ENCODE measurements at places on chromosomes 7 and 10.

GRCh38 chr10:10796061-10796773 is 221.5 kb upstream of the CELF2 start:
- DNase-seq = no peak

DNA sequence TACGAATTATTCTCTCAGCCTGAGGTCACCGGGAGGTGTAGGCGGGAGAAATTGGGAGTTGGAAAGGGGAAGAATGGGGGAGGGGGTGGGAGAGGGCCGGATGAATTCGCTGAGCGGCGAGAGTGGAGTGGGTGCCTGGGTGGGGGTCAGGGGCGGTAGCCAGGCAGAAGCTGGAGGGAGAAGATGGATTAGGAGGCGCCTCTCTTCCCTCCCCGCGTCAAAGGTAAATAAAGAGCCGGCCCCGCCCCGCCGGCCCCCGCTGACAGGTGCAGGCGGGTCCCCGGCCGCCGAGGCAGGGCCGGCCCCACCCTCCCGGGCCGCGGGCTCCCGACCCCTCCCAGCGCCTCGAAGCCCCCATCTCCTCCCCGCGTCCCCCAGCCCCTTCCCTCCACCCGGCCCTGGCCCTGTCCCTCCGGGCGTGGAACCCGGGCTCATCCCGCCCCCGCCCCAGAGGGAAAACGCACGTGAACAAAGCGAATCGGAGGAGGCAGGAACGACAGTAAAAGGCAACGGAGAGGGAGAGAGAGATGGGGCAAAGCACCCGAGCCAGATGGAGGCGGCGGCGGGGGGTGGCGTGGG is 872 bp downstream of the FAM131B start:
- DNase-seq = no peak

GRCh38 chr10:57964351-57964750 is 303.3 kb downstream of the IPMK start:
- DNase-seq = no peak

DNA sequence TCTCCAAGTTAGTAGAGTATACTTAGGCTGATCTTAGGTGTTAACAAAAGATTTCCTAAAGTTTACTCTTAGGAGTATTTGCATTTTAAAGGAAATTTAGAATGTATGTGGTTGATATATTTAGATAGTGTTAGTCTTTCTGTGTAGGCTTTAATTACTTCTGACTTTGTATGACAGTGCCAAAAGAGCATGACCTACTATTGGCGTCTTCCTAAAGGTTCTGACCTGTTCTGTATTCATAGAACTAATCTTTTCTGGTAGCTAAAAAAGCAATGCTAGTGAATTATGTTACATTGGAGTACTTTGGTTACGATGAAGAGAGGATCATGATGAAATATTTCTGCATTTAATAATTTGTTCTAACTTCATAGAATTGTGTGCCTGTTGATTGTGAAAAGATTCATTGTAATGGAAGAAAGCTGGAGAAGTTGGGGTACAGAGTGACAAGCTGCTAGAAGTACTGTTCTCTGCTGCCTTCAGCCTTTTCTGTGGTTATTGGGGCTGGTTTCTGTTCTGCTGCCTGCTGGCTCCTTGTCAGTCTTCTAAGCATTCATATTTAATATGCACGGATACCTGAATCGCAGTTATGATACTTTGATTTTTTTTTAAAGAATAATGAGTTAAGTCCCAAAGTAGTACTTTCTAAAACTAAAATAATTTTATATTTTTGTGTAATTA is 13.2 kb downstream of the WAC start:
- DNase-seq = no peak

DNA sequence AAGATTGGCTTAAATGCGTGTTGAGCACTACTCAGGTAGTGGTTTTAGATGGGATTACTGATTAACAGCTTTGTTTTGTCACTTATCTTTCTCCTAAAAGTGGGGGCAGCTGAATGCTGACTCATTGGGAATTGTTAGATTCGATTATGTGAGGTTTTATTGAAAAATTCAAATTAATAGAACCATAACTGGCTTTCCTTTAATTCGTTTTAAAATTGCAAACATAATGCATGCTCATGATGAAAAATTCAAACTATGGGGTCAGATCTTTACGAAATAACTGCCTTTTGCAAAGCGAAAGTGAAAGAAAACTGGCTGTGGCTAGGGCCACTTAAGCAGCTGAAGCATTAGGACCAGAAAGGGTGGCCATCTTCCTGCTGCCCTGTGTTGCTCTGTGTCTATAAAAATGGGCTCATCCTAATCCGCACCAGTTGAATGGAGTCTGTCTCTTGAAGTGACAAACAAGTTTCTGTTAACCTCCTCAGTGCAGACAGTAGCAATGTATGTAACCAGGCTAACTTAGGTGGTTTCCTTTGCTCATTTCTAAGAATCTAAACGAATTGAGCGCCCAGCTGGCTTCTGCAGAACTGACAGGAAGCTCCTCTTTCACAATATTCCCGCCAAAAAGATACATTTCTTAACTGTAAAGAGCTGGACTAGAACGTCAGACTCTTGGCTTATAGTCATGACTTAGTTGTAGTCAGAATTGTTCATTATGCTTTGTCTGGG is 27.8 kb downstream of the DENND10 start:
- DNase-seq = no peak

Data from activated T-helper 1 cell treated with Interleukin-2 at 50 U/mL for 16 hours (primary cell).